ENCODE measurements at places on chromosomes 13 and 19.

GRCh38 chr19:48806818-48807589 is 3.8 kb downstream of the BCAT2 start:
- DNase-seq, result no peak

DNA sequence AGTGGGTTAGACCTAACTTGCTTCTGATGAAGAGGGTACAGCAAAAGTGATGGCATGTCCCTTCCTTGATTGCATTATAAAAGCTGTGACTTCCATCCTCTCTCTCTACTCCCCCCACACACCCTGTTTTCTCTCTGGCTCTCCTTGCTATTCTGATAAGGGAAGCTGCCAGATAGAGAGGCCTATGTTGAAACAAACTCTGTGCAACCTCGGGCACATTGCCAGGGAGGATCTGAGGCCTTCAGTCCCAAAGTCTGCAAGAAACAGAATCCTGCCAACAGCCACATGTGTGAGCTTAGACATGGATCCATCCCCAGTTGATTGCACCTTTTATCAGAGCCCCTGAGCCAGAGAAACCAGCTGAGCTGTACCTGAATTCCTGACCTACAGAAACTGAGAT is 44.8 kb upstream of the ARGLU1 start:
- no peak for DNase-seq

- DNase-seq, result no peak
These were observed 17.5 kb downstream of the MAU2 start for GRCh38 chr19:19338082-19338481.

DNA sequence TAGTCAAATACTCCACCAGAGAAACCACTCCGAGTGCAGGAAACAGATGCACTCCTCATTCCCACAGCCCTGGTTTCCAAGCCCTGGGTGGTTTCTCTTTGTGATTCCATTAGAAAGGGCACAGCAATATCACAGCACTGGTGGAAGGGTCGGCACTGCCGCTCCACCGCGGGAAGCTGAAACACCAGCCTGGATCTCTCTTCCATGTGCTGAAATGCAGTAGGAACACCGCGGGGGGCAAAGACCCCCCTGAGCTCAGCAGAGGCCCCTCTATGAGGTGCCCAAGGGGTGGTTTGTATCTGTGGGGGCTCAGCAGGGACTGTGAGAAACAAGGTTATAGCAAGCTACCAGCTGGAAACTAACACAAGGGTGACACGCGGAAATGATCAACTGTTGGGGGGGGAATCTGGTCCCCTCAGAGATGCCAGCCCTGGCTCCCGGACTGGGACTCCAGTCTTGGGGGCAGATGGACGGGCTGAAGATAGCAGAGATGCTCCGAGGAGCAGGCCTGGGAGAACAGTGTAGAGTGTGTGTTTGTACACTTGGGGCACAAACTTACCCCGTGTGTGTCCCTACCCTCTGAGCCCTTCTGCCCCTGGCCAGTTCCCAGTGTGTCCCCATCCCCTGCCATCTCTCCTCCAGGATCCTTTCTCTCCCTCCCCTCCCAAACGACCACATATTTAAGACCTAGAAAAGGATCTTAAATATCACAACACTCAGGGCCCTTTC is 1.8 kb downstream of the ZFR2 start:
- DNase-seq, result no peak

DNA sequence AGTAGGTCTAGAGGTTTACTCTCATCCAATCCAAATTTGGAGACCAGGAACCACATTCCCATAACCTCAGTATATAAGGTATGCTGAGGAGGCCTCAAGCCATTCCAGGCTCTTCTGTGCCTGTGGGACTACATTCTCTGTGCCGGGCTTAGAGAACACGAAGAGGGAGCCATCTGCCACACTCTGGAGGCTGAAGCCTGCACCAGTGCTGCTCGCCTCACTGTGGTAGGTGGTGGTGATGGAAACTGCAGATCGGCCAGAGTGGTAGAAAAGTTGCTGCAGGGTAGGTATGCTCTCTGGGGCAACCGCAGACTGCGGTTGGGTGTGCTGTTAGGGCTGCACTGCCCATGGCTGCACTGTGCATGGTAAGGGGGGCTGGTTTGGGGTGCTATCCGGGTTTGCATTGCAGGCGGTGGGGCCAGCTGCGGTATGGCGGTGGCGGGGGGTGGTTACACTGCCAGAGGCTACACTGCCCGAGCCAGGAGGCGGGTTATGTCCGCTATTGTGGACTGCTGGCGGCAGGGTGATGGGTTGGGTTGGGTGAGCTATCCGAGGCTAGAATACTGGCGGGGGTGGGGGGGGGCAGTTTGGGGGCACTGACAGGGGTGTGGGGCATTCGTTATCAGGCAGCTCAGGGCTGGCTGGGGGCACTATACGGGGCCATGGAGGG is 145.0 kb downstream of the TNFRSF19 start:
- no peak for DNase-seq

- no peak for DNase-seq
These were observed 393.6 kb downstream of the TDRD3 start for GRCh38 chr13:60790620-60791019.

GRCh38 chr13:98570929-98571372 is 6.0 kb downstream of the STK24 start:
- no peak for DNase-seq

DNA sequence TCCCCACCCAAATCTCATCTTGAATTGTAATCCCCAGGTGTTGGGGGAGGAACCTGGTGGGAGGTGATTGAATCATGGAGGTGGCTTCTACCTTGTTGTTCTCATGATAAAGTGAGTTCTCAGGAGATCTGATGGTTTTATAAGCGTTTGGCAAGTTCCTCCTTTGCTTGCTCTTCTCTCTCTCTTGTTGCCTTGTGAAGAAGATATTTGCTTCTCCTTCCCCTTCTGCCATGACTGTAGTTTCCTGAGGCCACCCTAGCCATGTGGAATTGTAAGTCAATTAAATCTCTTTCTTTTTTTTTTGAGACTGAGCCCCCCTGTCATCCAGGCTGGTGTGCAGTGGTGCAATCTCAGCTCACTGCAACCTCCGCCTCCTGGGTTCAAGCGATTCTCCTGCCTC is 34.4 kb downstream of the VSTM1 start:
- DNase-seq, result no peak

DNA sequence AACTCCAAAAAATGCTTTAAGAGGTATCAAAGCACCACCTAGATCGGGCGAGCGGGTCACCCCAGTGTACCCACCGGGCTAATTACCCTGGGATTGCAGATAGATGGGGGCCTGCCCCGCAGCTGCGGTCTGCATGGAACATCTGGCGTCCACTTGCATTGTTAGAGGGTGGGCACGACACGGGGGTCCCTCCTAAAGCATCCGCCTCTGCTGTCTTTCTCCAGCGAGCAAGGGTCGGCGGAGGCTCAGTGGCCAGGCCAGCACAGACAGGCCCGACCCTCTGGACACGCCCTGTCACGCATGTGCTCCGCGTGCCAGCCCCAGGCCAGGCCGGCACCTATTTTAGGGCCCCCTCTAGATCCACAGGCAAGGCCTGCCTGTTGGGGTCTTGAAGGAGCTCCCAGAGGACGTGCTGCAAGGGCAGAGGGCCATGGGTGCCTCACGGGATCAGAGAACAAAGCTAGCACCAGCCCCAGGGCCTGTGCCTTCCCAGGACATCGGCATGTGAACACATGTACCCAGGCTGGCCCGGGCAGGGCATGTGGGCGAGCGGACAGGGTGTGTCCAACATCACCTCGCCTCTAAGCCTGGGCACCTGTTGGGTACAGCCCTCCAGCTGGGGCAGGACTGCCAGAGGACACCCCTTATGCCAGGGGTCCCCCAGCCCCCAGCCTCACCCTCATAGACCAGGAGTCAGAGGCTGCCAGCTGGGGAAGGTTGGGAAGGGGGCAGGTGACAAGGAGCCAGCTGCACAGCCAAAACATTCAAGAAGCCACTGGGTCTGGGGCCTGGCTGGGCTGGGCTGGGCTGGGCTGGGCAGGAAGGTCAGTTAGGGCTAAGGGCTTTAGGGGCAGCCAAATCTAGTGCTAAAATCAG is 35.6 kb upstream of the NANOS3 start:
- no peak for DNase-seq

DNA sequence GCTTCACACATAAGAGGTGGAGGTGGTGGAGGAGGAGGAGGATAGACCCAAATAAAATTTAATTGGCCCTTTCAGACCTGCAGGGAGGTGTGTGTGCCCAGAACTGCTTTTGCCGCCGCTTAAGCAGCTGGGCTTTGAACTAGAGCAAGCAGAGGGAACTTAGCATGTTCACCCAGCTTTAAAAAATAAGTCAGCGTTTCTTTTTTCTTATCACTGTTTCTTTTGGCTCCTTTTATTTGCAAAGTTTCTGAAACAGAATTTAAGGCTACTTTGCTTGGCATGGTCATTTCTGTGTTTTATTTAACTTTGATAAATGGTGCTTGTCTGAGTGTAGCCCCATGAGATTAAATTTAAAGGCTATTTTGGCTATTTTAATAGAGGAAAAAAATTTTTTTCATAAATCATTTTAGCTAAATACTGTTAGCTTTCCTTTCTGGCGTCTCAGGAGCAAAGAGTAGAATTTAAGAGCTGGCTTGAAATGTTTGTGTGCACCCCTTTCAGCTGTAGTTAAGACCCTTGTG is 43.3 kb upstream of the RNF113B start:
- no peak for DNase-seq
